ENCODE measurements at places on chromosomes 6 and 20.

DNA sequence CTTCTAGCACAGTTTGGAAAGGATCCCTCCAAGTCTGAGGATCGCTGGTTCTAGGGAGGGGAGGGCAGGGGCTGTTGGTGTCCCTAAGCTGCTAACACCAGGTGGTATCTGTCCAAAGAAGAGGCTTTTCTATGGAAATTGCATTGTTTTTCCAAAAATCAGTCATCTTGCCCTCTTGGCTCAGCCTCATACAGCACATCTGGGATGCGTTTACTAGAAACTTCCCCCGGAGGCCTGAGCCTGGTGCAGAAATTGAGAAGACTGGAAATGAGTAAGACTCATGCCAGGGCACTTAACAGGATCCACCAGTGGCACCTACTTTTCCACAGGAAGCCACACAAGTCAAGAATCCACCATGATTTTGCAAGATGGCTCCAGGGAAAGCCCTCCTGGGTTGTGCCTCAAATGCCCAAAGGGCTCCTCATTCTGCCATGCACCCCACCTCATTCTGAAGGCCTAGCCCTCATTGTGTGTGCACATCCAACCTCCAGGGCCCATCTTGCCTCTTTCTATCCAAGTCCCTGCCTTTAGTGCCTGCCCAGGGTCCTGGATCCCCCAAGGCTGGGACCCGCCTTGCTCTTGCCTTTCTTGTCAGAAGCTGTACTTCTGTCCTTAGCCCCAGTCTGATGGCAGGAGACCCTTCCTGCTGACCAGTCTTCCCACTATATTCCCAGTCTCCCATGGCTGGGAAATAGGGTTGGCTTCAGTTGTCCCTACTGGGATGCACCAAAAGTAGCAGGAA, 97.6 kb downstream of the MRPL14 start:
- no peak for DNase-seq

GRCh38 chr6:63525186-63525878, 46.9 kb upstream of the LOC128125822 start:
- DNase-seq, result no peak

DNA sequence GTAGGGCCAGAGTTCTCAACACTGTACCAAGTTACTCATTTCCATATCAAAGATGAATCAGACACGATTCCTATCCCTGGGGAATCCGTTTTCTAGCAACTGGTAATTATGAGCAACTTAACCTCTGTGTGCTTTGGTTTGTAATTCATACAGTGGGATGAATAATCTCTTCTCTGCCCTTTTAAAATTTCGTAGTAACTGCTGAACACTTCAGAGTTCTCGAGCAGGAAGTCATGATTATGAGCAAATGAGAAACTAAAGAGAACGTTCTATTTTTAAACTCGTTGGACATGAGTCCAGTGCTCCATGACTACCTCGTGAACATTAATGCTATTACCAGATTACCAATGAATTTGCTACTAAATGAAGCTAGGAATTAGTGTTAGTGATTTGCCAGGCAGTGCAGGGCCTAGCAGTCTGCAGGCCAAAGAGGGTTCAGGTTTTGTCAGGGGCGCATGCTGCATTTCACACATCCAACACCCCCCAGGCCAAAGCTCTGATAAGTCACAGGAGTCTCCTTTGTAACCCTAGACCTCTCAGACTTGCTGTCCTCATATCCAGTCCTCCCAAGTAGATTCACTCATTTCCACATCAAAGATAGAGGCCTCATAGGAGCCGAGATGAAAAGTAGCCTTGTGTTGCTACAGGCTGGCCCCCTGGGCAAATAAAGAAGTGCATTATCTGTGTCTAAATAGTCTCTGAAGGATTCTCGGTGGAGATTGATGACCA, 45.8 kb upstream of the VSTM2L start:
- DNase-seq, result no peak

- no peak for DNase-seq
Measured at GRCh38 chr6:26411751-26412150, 9.7 kb downstream of the BTN3A1 start.

DNA sequence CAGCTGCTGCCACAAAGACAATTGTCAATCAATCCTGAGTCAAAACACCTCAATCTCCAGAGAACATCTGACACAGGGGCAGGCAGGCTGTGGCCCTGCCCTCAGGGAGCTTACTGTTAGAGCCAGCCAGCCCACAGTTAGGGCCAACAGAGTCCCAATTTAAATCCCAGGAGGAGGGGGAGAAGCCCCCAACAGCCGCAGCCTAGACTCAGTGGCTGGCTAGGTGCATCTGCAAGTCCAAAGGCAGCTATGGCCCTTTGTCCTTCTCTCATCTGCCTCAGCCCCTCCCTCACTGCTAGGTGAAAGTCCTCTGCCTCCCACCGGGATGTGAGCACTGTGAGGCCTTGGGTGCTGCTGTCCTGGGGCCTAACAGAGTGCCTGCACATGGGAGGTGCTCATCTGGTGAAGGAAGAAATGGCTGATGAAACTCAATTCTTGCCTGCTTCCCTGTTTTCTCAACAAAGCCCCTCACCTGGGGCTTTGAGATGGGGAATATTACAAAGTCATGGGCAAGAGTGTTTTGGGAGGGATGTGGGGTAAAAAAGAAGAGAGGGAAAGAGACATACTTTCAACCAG, 33.7 kb upstream of the VEGFA start:
- no peak for DNase-seq

DNA sequence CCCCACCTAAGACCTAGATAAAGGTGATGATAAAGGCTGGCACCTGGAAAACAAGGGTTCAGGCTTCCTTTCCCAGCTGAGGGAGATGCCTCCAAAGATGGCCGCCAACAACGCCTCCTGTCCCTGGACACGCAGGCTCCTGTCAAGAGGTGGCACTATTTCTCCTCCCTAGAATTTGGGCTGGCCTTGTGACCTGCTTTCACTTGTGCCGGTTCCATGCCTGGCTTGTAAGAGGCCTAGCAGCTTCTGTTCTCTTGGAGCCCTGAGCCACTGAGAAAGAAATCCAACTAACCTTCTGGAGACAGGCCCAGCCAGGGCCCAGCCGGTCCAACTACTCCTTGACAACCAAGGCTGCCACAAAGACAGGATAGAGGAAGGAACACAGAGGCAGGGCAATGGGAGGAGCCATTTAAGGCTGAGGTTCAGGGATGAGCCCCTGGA, 60.2 kb upstream of the RALY start:
- DNase-seq, result peak; percentile 69

- peak; percentile 47 for DNase-seq
Measured at GRCh38 chr6:132830334-132830751, 16.0 kb downstream of the RPS12 start.

DNA sequence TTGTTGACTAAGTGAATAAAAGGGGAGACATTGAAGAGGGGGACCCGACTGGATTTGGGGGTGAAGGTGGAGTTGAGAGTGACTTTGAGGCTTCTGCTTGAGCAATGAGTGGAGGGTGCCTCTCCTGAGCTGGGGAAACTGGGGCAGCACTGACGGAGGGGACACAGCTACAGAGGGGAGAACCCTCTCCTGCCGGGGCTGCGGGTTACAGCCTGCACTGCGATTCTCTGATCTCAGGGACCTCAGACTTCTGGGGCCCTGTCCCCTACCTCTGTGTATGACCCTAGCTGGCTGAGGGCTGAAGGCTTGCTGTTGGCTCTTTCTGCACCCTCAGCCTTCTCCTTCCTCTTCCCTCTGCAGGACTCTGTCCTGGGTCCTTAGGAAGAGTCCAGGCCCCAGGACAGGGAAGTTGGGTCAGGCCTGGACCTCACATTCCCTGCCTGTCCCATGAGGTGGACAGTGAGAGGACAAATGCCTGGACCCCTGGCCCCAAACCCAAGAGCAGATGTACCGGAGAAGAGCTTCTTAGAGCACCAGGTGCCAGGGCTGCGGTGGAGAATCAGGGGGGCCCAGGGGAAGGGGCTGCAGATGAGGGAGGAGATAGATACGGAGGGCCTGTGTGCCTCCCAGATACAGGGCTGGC, 13.7 kb upstream of the FAM110A start:
- no peak for DNase-seq

DNA sequence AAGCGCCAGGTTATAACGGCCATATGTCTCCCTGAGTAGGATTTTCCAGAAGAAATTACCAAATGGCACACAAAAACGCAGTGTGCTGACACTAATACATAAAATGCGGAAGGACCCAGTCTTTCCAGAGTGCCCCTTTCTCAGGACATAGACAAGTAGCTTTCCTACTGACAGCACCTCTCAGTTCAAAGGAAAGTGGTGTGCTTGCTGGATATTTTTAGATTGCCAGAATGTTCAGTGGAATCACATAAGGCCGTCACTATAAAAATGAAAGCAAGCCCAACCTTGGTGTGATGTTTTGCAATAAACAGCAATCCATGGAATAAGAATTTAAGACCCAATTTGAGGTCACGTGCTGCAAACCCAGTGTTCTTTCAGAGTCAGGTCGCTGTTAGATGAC, 135.5 kb upstream of the AGPAT4 start:
- DNase-seq, result peak; percentile 35
